Activated CD8-positive, alpha-beta memory T cell treated with anti-CD3 and anti-CD28 coated beads for 24 hours (primary cell): ENCODE measurements at places on chromosomes 5 and 9.

- DNase-seq: no peak
Observed at GRCh38 chr5:146753641-146754040, 124.9 kb downstream of the PPP2R2B start.

GRCh38 chr5:91170266-91170665, 212.9 kb downstream of the ARRDC3 start:
- no peak for DNase-seq

- DNase-seq: no peak
Observed at GRCh38 chr5:172868436-172868923, 34.4 kb downstream of the ERGIC1 start.

- DNase-seq: no peak
Observed at GRCh38 chr9:29968831-29969230, 2395.6 kb upstream of the C9orf72 start.

- DNase-seq: no peak
Observed at GRCh38 chr5:144390133-144390532, 219.5 kb downstream of the KCTD16 start.

DNA sequence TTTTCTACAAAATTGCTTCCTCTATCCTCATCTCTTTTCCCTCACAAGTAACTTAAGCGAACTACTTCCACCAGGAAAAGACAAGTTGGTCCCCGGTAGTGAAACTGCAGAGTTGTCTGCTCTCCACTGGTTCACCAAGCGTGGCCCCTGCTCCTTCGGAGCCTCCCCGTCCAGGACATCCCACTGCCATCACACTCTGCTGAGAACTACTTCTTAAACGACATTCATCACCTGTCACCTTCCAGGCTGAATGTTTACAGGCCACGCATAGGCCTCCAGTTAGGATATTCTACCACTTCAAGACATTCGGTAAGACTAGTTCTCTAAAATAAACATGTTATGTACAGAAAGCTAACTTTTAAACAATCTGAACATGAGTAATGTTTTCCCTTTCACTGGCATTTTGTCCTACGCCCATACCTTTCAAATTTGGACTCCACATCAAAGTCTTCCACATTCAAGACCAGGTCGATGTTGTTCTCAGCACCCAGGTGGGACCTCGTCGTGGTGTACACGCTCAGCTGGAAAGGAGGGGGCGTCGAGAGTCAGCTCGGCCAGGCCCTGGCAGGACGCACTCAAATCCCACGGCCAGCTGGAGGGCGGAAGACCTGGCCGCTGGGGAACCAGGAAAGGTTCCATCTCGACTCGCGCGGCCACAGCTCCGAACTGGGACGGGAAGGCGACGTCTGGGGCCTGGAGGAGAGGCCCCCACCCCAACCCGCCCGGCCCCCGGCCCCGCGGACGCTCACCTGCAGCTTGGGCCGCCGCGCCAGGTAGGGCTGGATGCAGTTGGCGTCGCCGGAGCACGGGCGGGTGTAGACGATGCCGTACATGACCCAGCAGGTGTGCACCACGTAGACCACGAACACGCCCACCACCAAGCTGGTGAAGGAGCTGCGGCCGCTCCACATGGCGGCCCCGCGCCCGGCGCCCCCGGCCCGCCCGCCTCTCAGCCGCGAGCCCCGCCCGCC, 683 bp downstream of the CLPTM1L start:
- no peak for DNase-seq

- no peak for DNase-seq
Observed at GRCh38 chr5:105659396-105659795, 2011.3 kb downstream of the EFNA5 start.

DNA sequence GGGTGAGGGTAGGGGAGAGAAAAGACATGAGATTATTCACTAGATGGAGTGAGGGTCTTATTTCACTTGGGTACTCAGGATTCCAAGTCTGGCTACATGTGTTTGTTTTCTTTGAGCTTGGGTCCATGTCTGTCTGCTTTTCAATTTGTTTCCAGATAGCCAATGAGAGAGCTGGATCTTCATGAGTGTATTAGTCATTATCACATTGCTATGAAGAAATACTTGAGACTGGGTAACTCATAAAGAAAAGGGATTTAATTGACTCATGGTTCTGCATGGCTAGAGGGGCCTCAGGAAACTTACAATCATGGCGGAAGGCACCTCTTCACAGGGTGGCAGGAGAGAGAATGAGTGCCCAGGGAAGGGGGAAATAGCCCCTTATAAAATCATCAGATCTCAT, 196.8 kb upstream of the TRIM32 start:
- DNase-seq: no peak

GRCh38 chr5:41763081-41763480, 107.1 kb downstream of the OXCT1 start:
- no peak for DNase-seq

DNA sequence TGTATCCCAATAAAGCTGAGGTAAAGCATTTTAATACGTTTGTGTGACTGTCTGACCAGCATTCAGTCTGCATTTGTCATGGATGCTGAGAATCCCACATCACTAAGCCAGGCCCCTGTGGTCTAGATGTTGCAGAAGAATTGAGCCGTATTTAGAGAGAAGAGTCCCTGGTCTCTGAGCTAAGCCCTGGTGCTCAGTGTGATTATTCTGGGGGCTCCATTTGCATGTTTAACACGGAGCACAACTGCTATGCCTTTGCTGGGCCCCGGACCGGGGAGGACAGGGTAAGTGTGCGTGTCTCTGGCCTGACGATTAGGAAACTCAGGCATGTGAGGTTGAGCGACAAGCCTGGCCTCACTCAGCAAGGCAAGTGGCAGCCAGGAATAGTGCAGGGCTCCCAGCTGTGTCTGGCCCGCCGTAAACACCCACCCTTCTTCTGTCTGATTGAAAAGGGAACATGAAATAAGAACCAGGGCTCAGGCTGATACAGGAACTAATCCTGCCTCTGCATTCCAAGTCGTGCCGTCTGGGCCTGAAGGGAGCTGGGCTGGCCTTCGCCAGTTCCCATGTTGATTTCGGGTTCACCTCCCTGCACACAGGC, 22.3 kb downstream of the FAM78A start:
- DNase-seq: peak; percentile 58

DNA sequence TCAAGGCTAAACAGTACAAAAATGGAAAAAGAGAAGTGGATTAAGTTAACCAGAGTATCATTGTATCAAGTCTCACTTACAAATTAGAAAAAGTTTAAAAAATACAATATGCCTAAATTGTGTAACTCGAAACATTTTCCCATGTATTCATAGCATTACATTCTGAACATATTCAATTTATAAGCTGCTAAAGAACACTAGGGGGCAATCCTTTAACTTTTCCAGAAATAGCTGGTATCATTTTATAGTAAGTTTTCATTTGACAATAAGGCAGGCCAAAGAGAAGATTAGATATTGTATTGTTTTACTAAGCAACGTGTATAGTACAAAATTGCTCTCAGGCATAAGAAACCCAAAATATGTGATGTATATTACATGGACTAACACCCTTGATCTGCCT, 234.6 kb downstream of the ADGRV1 start:
- DNase-seq: no peak
